Vagina (tissue), 2 donors: ENCODE measurements at places on chromosomes 6 and 20. TPM values are rescaled to one million over a fixed set of nuclear protein-coding genes. Genes with fewer than 3 reads are reported as not detected.

The CRISP3 gene
- total RNA-seq, result 19.2 TPM

The TAF11 gene
- total RNA-seq, result 11.3 TPM

The SLPI gene
- total RNA-seq, result 431 TPM

The STMND1 gene
- not detected for total RNA-seq

The EPB41L1 gene
- 54.8 TPM for total RNA-seq

The KHDC1L gene
- total RNA-seq, result not detected

DNA sequence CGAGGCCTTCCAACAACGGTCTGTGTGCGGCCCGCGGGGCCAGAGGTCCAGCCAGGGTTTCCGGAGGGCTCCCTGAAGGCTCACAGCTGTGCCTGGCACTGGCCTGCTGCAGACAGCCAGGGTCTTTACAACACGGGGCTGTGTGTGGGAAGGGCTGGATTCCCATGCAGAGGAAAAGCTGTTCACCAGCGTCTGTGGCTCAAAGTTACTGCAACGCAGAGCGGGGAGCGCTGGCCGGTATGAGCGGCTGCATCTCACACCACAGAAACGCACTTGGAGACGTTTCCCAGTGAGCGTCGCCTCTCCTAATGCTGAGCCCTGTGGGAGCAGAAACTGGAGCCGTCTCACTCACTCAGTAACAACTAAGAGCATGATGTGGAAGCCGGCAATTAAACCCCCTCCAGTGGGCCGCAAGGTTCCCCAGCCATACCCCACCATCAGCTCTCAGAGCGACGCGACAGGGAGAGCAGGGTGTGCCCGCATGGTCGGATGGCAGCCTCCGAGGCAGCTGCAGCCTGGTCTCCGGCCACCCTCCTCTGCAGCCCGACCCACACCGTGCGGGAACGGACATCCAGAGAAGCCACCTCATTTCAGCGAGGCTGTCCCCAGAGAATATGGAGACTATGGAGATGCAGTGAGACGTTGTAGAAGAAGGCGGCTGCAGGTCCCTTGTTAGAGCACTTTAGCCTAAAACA lies 42.6 kb downstream of the DLL1 start:
- DNase-seq, result no peak
- H3K27me3 ChIP-seq, result no peaks in the 10 kb centered on the region
- H3K27ac ChIP-seq, result no peak overlapping the region
- peaks cover 47% of the 10 kb centered on the region for H3K4me1 ChIP-seq

GRCh38 chr6:121393731-121394505 lies 41.5 kb upstream of the GJA1 start:
- DNase-seq, result no peak
- H3K36me3 ChIP-seq, result no peaks in the 10 kb centered on the region
- H3K27me3 ChIP-seq, result no peaks in the 10 kb centered on the region
- H3K4me3 ChIP-seq, result no peak overlapping the region
- no peak overlapping the region for H3K27ac ChIP-seq

DNA sequence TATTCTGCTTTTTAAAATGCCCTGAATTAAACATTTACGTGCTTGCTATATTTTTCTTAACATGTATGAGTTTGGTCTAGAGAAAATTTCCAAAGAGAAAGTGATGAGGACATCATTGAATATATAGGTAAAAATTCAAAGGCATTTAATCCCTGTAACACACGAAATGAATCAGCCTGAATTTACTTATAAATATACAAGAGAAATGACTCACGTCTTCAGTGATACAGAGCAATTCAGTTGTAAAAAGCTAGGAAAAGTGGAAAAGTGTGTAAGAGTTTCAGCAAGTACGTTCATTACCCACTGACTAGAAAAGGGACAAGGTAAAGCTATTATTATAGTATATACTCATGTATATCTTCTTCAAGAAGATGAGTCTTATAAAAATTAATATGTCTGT lies 124.8 kb downstream of the HIVEP1 start:
- no peaks in the 10 kb centered on the region for H3K27me3 ChIP-seq
- H3K4me1 ChIP-seq, result peaks cover 7% of the 10 kb centered on the region
- H3K27ac ChIP-seq, result no peak overlapping the region
- no peak overlapping the region for H3K4me3 ChIP-seq

DNA sequence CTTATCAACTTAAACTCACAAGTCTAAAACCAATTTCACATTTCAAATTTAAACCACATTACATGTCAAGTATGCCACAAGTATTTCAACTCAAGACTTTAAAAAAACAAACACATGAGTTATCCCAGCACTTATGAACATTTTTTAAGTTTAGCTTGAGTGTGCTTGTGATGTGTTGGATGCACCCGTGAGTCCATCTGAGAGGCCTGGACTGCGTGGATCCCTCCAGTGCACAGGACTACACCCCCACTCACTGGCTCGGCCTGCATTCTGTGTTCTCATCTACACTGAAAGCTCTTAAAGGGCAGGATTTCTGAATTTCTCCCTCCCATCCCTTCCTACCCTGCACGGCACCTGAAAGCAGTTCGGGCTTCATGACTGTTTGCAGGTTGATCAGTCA lies 128.8 kb upstream of the CD93 start:
- H3K4me3 ChIP-seq, result no peak overlapping the region
- no peaks in the 10 kb centered on the region for H3K36me3 ChIP-seq
- no peaks in the 10 kb centered on the region for H3K27me3 ChIP-seq
- no peaks in the 10 kb centered on the region for H3K4me1 ChIP-seq
- no peak for DNase-seq

DNA sequence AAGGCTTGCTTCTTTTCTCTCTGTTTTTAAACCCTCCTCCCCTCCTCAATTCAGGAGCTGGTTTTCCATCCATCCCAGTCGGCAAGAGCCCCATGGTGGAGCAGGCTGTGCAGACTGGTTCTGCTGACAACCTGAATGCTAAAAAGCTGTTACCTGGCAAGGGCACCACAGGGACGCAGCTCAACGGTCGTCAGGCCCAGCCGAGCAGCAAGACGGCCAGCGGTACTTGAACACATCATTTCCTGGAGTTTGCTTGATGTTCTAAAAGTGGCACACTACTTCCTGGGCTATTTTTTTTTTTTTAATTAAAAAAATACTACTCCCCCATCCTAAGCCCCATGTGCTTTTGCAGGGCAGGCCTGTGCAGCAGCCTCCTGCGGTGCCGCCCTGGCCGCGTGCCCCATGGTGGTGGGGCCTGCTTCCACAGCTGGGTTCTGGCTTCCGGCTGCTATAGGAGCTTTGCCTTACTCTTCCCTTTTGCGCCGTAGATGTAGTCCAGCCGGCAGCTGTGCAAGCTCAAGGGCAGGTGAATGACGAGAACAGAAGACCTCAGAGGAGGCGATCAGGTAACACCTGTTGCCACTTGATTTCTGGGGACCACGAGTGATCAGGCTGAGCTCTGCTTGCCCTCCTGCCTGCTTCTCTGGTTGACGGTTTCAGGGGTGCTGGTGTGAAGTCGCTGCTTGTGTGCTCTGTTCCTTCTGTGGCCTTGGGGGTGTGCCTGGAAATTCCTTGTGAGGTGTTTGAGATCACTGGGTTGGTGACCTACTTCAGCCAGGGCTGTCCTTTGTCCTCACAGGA lies 7.7 kb downstream of the LSM14B start:
- H3K27me3 ChIP-seq, result no peaks in the 10 kb centered on the region
- H3K27ac ChIP-seq, result no peak overlapping the region
- peaks cover 21% of the 10 kb centered on the region for H3K4me1 ChIP-seq
- H3K4me3 ChIP-seq, result no peak overlapping the region

DNA sequence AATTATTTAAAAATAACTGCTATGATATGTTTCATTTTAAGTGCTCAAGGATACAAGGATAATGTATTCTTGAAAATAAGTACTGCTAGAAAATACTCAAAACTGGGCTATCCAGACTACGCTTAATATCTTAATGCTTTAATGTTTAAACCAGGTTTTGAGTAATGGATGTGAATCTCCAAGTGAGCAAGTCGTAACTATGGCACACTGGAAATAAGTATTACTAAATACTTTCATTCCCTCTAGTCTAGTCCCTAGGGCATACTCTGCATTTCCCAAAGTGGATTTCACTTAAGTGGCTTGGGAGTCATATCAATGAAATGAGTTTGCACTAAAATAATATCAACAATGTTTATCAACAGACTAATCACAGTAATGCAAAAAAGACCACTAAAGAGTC lies 48.1 kb downstream of the HMGCLL1 start:
- no peak overlapping the region for H3K27ac ChIP-seq
- DNase-seq, result no peak
- H3K36me3 ChIP-seq, result no peaks in the 10 kb centered on the region
- H3K4me1 ChIP-seq, result no peaks in the 10 kb centered on the region
- no peaks in the 10 kb centered on the region for H3K27me3 ChIP-seq
- no peak overlapping the region for H3K4me3 ChIP-seq

DNA sequence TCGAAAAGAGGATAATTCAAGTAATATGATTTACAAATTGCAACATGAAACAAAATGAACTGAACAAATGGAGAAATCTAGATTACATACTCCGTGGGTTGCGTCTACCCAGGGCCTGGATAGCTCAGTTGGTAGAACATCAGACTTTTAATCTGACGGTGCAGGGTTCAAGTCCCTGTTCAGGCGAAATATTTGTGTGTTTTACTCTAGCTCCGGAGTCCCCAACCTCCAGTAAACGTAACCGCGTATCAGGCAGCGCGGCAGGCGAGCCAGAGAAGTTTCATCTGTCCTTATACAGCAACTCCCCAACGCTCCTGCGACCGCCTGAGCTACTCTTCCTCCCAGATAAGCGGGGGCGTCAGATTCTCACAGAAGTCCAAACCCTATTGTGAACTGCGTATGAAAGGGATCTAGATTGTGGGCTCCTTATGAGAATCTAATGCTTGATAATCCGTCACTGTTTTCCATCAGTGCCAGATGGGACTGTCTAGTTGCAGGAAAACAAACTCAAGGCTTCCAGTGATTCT lies 176.1 kb downstream of the TRIM27 start:
- H3K27ac ChIP-seq, result no peak overlapping the region
- no peaks in the 10 kb centered on the region for H3K36me3 ChIP-seq
- H3K4me1 ChIP-seq, result no peaks in the 10 kb centered on the region
- H3K27me3 ChIP-seq, result no peaks in the 10 kb centered on the region

GRCh38 chr6:113777601-113778000 lies 79.5 kb upstream of the MARCKS start:
- no peaks in the 10 kb centered on the region for H3K36me3 ChIP-seq
- no peak overlapping the region for H3K4me3 ChIP-seq
- DNase-seq, result no peak
- no peaks in the 10 kb centered on the region for H3K4me1 ChIP-seq
- H3K27ac ChIP-seq, result no peak overlapping the region
- H3K27me3 ChIP-seq, result no peaks in the 10 kb centered on the region

- peaks cover 22% of the 10 kb centered on the region for H3K4me1 ChIP-seq
- H3K27ac ChIP-seq, result no peak overlapping the region
- H3K27me3 ChIP-seq, result no peaks in the 10 kb centered on the region
- H3K4me3 ChIP-seq, result no peak overlapping the region
- no peaks in the 10 kb centered on the region for H3K36me3 ChIP-seq
- no peak for DNase-seq
Observed at GRCh38 chr6:154514481-154514880, 4.0 kb upstream of the CNKSR3 start.

DNA sequence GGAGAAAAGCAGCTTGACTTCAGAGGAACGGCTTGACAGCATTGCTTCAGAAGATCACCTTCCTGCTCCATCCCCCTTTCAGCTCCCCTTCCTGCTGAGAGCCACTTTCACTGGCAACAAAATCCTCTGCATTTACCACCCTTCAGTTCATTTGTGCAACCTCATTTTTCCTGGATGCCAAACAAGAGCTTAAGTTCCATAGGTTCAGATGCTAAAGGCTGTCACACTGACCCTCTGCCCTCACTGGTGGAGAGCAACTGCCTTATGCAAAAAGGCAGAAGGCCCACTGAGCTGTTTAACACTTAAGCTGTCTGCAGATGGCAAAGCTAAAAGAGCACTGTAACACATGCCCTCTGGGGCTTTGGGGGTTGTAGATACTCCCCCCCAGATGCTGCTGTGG lies 131.2 kb upstream of the SPACA1 start:
- H3K4me1 ChIP-seq, result no peaks in the 10 kb centered on the region
- H3K36me3 ChIP-seq, result no peaks in the 10 kb centered on the region
- H3K4me3 ChIP-seq, result no peak overlapping the region
- H3K27me3 ChIP-seq, result no peaks in the 10 kb centered on the region

- no peaks in the 10 kb centered on the region for H3K4me1 ChIP-seq
- no peak overlapping the region for H3K4me3 ChIP-seq
- peak overlapping the region; percentile 36 for H3K27ac ChIP-seq
- H3K36me3 ChIP-seq, result no peaks in the 10 kb centered on the region
Observed at GRCh38 chr6:159061805-159062563, 17.2 kb upstream of the TAGAP start.

DNA sequence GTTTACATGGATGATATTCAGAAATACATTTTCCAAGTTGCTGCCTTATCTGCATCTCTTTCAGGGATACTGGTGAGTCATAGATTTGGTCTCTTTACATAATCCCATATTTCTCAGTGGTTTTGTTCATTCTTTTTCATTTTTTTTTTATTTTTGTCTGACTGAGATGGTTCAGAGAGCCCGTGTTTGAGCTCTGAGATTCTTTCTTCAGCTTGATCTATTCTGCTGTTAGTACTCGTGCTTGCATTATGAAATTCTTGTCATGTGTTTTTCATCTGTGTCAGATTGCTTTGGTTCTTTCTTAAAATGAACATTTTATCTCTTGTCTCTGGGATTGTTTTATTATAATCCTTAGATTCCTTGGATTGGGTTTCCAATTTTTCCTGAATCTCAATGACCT lies 317.3 kb downstream of the DOK5 start:
- DNase-seq, result no peak
- no peak overlapping the region for H3K4me3 ChIP-seq
- H3K4me1 ChIP-seq, result no peaks in the 10 kb centered on the region
- no peak overlapping the region for H3K27ac ChIP-seq

DNA sequence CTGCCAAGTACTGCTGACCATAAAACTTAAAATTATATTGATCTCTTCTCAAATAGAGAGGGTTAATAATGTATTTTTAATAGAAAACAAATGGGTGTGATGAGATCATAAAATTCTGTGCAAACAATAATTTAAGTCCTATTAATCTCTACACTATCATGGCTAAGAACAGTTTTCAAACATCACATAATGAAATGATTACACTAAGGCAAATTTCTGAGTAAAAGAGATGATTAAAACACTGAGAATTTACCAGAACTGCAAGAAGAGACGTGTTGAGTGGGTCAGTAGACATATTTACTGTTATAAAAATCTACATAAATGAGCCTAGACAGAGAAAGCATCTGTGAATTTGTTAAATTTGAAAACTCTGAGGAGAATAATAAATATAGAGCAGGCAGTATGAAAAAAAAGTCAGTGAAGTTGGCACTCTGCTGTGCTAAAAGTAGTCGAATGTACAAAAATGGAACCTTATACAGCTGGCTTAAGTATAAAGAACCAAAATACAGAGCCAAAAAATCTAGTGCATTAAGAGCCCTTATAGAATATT lies 302.6 kb upstream of the MANEA start:
- no peaks in the 10 kb centered on the region for H3K27me3 ChIP-seq
- H3K4me1 ChIP-seq, result no peaks in the 10 kb centered on the region
